Activated naive CD4-positive, alpha-beta T cell treated with anti-CD3 and anti-CD28 coated beads for 36 hours (primary cell): ENCODE measurements at places on chromosomes 12 and 14. TPM values are rescaled to one million over a fixed set of nuclear protein-coding genes. Genes with fewer than 3 reads are reported as not detected.

TRIM9 gene
- total RNA-seq: 0.76 TPM

SELPLG gene
- total RNA-seq: 19.9 TPM

GRCh38 chr12:29131539-29131938, 17.5 kb upstream of the FAR2 start:
- DNase-seq: no peak

GRCh38 chr14:92990456-92991430, 67.8 kb downstream of the CHGA start:
- DNase-seq: no peak

SLC25A47 gene
- total RNA-seq: not detected

- DNase-seq: no peak
These were observed 138.1 kb upstream of the AEBP2 start for GRCh38 chr12:19301223-19301622.

DNA sequence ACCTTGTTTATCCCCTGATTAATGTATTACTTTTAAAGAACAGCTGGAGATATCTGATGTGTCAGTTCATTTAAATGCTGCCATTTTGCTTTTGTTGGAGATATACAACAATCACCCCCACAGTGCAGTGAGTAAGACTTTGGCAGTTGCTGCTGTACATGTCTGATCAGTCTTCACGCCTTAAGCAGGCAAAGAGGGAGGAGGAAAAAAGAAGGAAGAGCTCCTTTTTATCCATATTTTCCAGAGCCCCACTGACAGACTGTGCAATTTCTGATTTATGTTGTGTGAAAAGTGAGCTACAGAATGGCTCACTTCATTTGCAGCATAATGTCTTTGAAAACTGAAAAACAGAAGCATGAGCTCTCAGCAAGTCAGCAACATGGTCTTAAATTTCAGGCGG, 319.7 kb upstream of the LRIG3 start:
- no peak for DNase-seq

- no peak for DNase-seq
These were observed 54.5 kb downstream of the APAF1 start for GRCh38 chr12:98699586-98699985.

- peak; percentile 25 for DNase-seq
These were observed 13.8 kb downstream of the RCOR1 start for GRCh38 chr14:102606296-102606695.

DNA sequence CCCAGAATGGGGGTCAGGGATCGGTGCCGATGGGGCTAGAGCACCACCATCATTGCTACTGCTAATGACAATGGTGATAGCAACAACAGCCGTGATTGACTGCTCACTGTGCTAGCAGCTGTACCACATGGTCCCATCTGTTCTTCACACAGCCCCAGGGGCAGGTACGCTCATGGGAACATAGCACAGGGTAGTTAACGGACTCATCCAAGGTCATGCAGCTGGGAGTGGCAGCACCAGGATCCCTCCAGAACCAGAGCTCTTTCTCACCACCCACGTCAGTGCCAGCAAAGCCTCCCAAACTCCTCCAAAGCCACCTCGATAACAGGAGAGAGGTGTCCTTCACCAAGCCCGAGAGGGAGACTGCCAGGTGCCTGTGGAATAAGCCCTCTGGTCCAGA, 11.2 kb upstream of the DYNC1H1 start:
- no peak for DNase-seq

DPY19L2 gene
- 1.1 TPM for total RNA-seq

RIN3 gene
- total RNA-seq: 15.8 TPM

PTPRQ gene
- not detected for total RNA-seq

GRCh38 chr12:130288691-130289090, 49.0 kb upstream of the PIWIL1 start:
- DNase-seq: no peak

CMTM5 gene
- total RNA-seq: not detected

- peak; percentile 68 for DNase-seq
These were observed at the start of gene GALNT6 for GRCh38 chr12:51391283-51392123. Gene GALNT6 (minus strand): TSS chr12:51391406. CDS start chr12:51379781, 11,625 bp downstream.

DNA sequence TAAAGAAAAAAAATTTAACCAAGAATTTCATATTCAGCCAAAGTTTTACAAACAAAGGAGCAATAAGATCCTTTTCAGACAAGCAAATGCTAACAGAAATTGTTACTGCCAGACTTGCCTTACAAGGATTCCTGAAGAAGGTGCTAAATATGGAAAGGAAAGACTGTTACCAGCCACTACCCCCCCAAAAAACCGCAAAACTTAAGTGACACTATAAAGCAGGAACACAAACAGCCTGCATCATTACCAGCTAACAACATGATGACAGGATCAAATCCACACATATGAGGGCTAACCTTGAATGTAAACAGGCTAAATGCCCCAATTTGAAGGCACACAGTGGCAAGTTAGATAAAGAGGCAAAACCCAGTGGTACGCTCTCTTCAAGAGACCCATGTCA, 55.7 kb downstream of the APOBEC1 start:
- no peak for DNase-seq

DNA sequence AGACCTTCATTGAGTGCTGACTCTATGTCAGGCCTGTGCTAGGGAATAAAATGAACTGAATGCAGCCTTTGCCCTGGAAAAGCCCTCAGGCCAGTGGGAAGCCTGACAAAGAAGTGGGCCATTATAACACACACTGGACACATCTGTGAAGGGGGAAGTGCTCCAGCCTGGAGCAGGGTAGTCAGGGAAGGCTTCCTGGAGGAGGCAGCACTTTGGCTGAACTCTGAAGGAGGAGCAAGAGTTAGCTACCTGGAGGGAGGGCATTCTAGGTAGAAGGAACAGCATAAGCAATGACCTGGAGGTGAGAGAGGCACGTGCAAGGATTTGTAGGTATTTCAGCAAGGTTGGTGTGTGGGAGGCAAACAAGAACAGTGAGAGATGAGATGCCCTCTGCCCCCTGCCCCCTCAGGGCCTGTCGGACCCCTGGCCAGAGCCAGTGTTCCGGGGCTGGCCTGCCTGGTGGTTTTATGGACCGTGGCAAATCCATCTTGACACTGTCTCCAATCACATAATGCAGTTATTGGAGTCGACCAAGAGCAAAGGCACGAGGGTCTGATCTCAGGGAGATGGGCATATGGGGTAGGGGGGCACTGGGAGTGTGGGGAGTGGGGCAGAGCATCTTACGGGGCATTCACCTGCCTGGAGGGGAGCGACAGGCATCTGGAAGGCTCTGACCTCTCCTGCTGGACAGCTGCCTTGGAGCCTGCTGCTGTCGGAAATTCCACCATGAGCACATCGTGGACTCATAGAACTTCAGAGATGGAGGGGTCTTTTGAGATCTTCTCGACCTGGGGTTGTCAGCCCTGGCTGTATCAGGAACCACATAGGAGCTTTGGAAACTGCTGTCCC, 2.7 kb upstream of the FAM222A start:
- DNase-seq: no peak

PLEKHD1 gene
- total RNA-seq: not detected

DNA sequence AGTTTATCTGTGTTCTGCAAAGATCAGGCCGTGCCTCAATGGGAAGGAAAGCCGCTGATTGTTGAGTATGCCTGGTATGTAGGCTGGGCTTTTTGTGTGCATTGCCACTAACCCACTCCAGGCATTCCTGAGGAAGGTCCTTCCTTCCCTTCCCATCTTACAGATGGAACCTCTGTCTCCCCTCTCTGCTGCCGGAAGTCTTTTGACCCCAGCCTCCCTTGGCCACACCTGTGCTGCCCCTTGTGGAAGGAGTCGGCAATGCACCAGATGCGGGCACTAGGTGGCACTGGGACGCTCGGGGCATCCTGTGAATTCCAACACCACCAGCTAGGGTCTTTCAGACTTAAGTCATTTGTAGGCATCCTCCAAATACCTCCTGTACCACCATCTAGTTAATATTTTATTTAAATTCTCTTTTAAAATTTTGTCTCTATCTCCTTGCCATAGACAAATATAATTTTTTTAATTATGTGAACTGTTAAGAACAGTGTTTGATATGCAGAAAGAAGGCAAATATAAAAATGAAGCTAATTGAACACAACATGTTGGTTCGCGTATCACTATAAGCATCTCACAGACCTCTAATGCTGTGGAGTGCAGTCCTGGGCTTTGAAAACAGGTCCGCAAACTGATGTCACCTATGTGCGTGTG, 99.6 kb downstream of the RIN3 start:
- DNase-seq: peak; percentile 87

SLCO1B3 gene
- not detected for total RNA-seq

DNA sequence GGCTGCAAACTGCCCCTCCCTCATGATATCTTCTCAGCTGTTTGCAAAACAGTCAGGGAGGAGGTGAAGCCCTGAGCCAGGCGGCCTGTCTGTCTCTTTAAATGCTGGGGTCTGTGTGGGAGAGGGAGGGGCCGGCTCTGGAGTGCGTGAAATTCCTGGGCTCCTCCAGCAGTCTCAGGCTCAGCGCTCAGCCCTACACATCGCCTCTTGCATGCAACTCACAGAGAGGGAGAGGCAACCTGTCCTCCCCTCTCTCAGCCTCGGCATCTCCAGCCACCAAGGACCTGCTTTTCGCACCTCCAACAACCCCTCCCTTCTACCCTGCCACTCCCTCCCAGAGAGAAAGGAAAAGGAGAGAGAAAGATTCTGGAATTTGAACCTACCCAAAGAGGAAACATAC, at the start of gene NRXN3:
NRXN3 (plus strand) TSS at position 171 of the 400 bp plus-strand sequence. CDS start 72,721 bp downstream, outside the sequence.
- DNase-seq: no peak

SERPINA6 gene
- total RNA-seq: not detected

FOXN4 gene
- total RNA-seq: not detected

DNA sequence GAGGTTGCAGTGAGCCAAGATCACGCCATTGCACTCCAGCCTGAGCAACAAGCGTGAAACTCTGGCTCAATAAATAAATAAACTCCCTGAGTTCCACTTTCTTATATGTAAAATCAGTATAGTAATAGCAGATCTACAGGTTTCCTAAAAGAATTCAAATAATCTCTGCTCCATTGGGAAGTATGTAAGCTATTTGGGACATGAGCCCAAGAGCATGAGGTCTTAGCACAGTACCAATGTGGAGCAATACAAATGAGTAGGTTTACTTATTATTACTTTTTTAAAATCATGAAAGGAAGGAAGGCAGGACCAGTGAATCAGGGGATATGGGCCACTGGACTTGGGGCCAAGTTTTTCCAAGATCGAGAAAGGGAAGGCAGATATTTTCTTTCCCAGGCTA, 216.9 kb upstream of the DIO2 start:
- DNase-seq: no peak

DNA sequence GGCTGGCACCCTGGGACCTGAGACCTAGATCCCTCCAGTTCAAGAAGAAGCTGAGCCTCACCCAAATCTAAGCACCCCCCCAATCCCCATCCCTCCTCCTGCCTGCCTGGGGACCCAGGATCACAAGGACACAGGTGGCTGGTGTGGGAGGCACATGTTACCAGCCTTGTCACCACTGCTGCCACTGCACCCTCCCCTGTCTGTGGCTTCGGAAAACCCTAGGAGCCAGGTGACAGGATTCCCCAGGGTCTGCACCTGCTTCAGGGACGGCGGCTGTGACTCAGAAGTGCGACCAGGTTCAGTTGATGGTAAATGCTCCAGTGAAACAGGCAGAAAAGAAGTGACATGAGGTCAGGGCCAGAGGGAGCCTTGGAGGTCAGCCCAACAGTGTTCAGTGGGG, 62.8 kb upstream of the FAM222A start:
- no peak for DNase-seq

GRCh38 chr12:125983094-125983783, 918.0 kb downstream of the AACS start:
- DNase-seq: peak; percentile 9

GRCh38 chr12:103816663-103817062, 24.4 kb downstream of the NT5DC3 start:
- DNase-seq: no peak

SDR9C7 gene
- not detected for total RNA-seq

- no peak for DNase-seq
These were observed 185.6 kb downstream of the TMEM121 start for GRCh38 chr14:105711841-105712460.

- no peak for DNase-seq
These were observed 2.1 kb downstream of the DNAJC22 start for GRCh38 chr12:49348781-49349180.

DNA sequence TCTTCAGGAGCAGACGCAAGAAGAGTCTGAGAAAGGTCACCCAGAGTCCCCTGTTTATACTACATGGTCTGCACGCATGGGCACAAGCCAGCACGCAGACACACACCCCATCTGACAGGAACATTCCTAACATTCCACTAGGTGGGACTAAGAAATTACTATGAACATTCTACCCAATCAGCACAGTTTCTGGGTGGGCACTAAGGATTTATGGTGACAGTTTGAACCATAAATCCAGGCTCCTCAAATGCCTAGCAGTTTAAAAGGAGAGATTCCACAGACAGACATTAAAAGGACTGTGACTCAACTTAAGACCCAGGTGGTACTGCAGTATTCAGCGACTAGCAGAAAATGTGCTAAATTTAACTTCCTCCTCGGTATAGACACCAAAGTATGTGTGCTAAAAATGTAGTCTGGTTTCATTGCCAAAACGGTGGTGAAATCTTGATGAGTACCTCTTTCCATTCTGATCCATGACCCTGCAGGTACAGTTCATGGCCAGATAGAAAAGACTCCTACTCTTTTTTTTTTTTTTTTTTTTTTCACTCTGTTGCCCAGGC, 16.2 kb downstream of the ABHD4 start:
- DNase-seq: no peak

DNA sequence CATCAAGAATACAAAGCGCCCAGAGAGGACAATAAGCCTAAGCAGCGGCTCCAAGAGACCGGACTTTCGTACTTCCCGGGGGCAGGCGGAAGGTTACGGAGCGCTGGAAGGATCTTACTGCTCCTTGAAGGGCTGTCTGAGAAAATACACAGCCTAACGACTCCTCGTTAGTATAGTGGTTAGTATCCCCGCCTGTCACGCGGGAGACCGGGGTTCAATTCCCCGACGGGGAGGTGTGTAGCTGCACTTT, 12.1 kb upstream of the TMPO start:
- DNase-seq: peak; percentile 92

DNA sequence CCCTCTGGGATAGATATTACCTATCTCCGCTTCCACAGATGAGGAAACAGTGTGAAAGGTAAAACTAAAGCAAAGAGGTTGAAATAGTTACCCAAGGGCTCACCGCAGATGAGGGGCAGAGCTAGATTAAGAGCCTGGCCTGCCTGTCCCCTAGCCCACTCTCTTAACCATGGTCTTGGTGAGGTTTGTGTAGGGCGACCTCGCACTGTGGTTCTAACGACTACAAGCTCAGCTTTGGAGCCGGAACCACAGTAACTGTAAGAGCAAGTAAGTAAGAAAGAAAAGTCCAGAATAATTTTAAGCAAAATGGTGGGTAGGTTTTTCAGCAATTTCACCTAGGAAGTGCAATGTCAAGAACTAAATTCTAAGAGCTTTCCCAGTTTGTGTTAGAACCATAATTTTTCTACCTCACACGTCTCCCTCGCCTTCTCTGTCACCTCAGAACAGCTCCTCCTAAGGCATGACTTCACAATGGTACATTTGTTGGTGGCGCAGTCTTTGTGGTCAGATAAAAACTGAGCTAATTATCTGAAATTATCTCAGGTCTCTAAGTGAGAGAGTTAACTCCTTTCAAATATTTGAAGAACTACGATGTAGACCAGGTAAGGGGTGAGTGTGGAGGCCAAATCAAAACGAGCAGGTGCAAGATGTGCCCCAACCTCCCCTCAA, 64.8 kb downstream of the DAD1 start:
- peak; percentile 11 for DNase-seq
